Activated T-helper 17 cell treated with anti-CD3 and anti-CD28 coated beads, Interleukin-2, amount 50 U/mL, for 72 hours (primary cell): ENCODE measurements at places on chromosomes 16 and 17. TPM values are rescaled to one million over a fixed set of nuclear protein-coding genes. Genes with fewer than 3 reads are reported as not detected.

Gene NTN1
- 0.63 TPM for total RNA-seq

Gene KRTAP1-1
- total RNA-seq: not detected

DNA sequence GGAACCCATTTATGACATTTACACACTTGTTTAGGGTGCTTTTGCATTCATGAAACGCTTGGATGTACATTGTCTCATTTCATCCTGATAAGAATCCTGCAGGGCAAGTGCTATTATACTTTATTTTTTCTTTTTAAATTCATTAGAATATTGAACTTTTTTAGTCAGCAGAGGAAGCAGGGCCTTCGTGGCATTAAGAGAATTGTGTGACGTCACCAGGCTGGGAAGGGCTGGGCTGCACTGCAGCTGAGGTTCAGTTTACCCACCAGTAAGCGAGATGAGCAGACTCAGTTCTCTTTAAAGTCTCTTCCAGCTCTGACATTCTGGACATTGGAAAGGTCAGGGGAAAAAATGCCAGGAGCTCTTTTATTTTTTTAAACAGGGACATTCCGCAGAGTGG, 159.0 kb downstream of the MRM1 start:
- H3K36me3 ChIP-seq: no peaks in the 10 kb centered on the region
- H3K27me3 ChIP-seq: no peaks in the 10 kb centered on the region
- no peak for ATAC-seq
- no peak overlapping the region for H3K27ac ChIP-seq

- ATAC-seq: no peak
- H3K27ac ChIP-seq: no peak overlapping the region
- H3K4me3 ChIP-seq: no peak overlapping the region
- H3K36me3 ChIP-seq: peaks cover 96% of the 10 kb centered on the region
These were observed 5.3 kb downstream of the GOSR1 start for GRCh38 chr17:30482555-30482954.

- H3K27me3 ChIP-seq: no peaks in the 10 kb centered on the region
- peak overlapping the region; percentile 99 for H3K4me3 ChIP-seq
- peaks cover 30% of the 10 kb centered on the region for H3K4me1 ChIP-seq
- peak overlapping the region; percentile 98 for H3K27ac ChIP-seq
- H3K36me3 ChIP-seq: peaks cover 48% of the 10 kb centered on the region
These were observed 650 bp downstream of the KIAA0753 start for GRCh38 chr17:6639586-6640535.

DNA sequence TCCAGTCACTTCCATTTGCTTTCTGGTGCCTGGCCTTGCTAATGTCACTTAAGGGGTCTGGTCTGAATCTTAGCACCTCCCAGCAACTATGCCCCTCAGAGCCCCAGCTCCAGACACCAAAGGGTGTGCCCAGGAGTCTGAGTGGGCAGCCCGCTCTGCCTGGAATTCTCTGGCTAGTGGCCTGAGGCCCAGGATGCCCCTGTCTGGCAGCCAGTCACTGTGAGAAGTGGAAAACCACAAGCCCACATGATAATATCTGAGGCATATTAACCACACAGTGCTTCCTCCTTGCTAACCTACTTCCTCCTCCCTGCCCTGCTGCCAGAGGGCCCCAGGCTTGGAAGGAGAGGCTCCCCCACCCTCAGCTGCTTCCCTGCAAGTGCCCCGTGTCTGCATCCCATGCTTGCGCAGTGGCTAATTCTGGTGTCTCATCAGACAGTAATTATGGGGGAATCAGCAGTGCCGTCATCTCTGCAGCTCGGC, 14.0 kb downstream of the SRCIN1 start:
- peaks cover 16% of the 10 kb centered on the region for H3K4me1 ChIP-seq
- peak overlapping the region; percentile 60 for H3K4me3 ChIP-seq
- H3K27ac ChIP-seq: peak overlapping the region; percentile 52
- H3K36me3 ChIP-seq: no peaks in the 10 kb centered on the region

GRCh38 chr17:77420095-77420803, 279.5 kb downstream of the SEC14L1 start:
- H3K4me1 ChIP-seq: peaks cover 16% of the 10 kb centered on the region
- no peaks in the 10 kb centered on the region for H3K27me3 ChIP-seq
- peak; percentile 5 for ATAC-seq
- H3K4me3 ChIP-seq: peak overlapping the region; percentile 77
- peaks cover 14% of the 10 kb centered on the region for H3K36me3 ChIP-seq
- peak overlapping the region; percentile 89 for H3K27ac ChIP-seq

GRCh38 chr16:7303660-7304200, 28.9 kb upstream of the RBFOX1 start:
- no peak overlapping the region for H3K27ac ChIP-seq
- H3K4me3 ChIP-seq: no peak overlapping the region
- no peaks in the 10 kb centered on the region for H3K36me3 ChIP-seq
- no peak for ATAC-seq

- H3K4me3 ChIP-seq: no peak overlapping the region
- peaks cover 4% of the 10 kb centered on the region for H3K27me3 ChIP-seq
- H3K36me3 ChIP-seq: no peaks in the 10 kb centered on the region
- H3K4me1 ChIP-seq: peaks cover 9% of the 10 kb centered on the region
These were observed 141.6 kb downstream of the RGS9 start for GRCh38 chr17:65278820-65279184.

DNA sequence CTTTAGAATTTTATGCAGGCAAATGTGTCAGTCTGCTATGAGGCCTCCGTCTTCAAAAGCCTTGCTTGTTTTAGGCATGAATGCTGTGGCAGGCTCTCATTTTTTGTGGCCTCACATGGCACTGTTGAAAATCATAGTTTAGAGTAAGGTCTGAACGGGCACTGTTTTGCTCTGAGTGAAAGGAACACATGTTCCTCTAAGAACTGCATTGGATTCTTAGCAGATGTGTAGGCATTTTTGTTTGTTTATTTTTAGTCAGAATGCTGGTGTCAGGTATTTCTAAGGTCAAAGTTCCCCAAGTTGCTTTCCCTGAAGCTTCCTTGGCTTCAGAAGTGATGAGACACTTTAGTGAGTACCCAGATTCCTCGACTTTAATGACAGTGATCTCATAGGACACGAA, 173.7 kb downstream of the HS3ST3B1 start:
- no peaks in the 10 kb centered on the region for H3K4me1 ChIP-seq
- ATAC-seq: no peak
- H3K27me3 ChIP-seq: no peaks in the 10 kb centered on the region
- no peak overlapping the region for H3K27ac ChIP-seq
- H3K36me3 ChIP-seq: no peaks in the 10 kb centered on the region
- H3K4me3 ChIP-seq: no peak overlapping the region

GRCh38 chr16:74053312-74053711, 243.3 kb upstream of the PSMD7 start:
- no peak for ATAC-seq
- no peaks in the 10 kb centered on the region for H3K36me3 ChIP-seq
- H3K27me3 ChIP-seq: peaks cover 10% of the 10 kb centered on the region
- H3K4me1 ChIP-seq: no peaks in the 10 kb centered on the region
- no peak overlapping the region for H3K4me3 ChIP-seq
